Progenitor cell of endocrine pancreas (in vitro differentiated cells): ENCODE measurements at places on chromosomes 3 and 15. TPM values are rescaled to one million over a fixed set of nuclear protein-coding genes. Genes with fewer than 3 reads are reported as not detected.

DNA sequence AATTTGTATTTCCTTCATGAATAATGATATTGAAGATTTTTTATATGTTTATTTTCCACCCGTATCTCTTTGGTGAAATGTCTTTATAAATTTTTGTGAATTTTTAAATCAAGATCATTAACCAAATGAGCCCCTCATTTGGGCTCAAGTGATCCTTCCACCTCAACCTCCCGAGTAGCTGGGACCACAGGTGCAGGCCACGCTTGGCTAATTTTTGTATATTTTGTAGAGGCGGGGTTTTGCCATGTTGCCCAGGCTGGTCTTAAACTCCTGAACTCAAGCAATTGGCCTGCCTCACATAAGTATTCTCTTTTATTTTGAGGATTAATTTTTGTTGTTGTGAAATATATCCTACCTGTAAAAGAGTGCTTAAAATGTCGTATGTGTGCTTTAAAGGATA lies 4.9 kb downstream of the BBS4 start:
- H3K36me3 ChIP-seq, result peaks cover 2% of the 10 kb centered on the region
- H3K27ac ChIP-seq, result no peak overlapping the region
- H3K27me3 ChIP-seq, result no peaks in the 10 kb centered on the region

DNA sequence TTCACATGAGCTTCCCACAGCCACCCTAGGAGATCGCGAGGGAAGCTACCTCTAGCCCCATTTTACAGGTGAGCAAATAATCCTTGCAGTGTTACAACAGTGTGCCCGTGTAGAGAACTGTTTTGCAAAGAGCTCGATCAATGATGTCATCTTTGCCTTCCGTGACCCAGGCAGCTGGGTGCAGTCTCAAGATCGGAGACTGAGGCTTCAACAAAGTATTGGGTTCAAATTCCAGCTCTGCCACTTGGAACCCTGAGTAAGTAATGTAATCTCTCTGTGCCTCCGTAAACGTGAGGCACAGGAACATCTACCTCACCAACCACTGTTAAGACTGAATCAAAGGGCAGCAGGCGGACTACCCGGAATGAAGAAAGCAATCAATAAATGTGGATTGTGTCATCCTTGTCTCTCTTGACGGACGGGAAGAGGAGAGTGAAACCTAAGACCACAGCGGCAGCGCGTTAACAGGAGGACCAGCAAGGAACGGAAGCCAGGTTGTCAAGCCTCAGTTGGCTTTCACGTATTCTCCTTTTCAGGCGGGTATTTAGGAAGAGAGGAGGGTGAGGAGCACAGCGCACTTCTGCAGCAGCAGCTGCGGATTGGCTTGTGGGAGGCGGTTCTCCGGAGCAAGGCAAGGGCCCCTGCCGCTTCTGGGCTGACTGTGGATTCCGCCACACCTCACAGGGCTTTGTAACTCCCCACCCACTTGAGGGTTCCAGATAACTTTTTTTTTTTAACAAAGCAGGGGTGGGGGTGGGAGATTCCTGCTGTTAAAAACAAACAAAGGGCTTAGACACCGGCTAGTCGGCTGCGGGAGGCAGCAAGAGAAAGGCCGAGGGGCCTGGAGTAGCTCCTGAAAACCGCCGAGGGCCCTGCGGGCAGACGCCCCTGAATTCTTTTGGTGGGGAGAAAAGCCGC lies 1.5 kb upstream of the SMAD3 start:
- H3K4me1 ChIP-seq, result peaks cover 50% of the 10 kb centered on the region
- H3K4me3 ChIP-seq, result peak overlapping the region; percentile 65
- peak overlapping the region; percentile 90 for H3K27ac ChIP-seq
- no peaks in the 10 kb centered on the region for H3K27me3 ChIP-seq
- H3K36me3 ChIP-seq, result no peaks in the 10 kb centered on the region

DNA sequence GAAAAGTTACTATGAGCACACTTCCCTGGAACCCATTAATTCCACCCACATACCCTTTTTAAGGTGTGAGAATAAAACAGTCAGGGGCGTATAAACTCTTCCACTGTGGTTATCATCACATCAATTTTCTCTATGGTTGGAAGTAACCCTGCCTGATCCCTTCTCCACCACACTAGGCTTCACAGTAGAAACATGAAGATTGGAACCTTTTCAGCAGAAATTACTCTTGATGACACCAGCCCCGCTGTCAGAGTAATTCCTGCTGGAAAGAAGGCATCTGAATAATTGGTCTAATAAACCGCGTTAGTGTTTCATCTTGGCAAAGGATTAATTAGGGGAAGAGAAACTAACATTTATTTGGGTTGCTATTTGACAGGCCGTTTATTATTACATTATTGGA lies 278.4 kb downstream of the MFSD1 start:
- no peak overlapping the region for H3K4me3 ChIP-seq
- no peak overlapping the region for H3K27ac ChIP-seq
- H3K4me1 ChIP-seq, result peaks cover 8% of the 10 kb centered on the region
- no peaks in the 10 kb centered on the region for H3K27me3 ChIP-seq
- DNase-seq, result no peak

DNA sequence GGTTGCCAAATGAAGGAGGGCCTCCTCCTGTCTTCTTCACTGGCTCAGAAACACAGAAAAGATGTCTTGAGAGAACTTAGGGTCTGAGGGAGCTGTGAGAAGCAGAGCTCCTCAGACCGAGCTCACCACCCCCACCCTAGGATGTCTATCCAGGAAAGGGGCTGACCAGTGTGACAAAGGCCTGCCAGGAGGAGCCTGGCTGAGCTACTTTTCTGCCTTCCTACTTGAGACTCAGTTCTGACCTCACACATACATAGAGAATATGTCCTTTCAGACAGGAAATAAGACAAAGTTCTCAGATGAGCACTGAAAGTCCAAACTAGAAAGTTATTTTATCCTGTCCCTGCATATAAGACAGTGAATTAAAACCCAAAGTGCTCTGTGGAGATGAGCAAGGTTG lies 54.5 kb downstream of the KIF9 start:
- peaks cover 2% of the 10 kb centered on the region for H3K36me3 ChIP-seq
- no peaks in the 10 kb centered on the region for H3K4me1 ChIP-seq
- H3K27ac ChIP-seq, result no peak overlapping the region
- H3K27me3 ChIP-seq, result no peaks in the 10 kb centered on the region
- DNase-seq, result no peak
- H3K4me3 ChIP-seq, result no peak overlapping the region

DNA sequence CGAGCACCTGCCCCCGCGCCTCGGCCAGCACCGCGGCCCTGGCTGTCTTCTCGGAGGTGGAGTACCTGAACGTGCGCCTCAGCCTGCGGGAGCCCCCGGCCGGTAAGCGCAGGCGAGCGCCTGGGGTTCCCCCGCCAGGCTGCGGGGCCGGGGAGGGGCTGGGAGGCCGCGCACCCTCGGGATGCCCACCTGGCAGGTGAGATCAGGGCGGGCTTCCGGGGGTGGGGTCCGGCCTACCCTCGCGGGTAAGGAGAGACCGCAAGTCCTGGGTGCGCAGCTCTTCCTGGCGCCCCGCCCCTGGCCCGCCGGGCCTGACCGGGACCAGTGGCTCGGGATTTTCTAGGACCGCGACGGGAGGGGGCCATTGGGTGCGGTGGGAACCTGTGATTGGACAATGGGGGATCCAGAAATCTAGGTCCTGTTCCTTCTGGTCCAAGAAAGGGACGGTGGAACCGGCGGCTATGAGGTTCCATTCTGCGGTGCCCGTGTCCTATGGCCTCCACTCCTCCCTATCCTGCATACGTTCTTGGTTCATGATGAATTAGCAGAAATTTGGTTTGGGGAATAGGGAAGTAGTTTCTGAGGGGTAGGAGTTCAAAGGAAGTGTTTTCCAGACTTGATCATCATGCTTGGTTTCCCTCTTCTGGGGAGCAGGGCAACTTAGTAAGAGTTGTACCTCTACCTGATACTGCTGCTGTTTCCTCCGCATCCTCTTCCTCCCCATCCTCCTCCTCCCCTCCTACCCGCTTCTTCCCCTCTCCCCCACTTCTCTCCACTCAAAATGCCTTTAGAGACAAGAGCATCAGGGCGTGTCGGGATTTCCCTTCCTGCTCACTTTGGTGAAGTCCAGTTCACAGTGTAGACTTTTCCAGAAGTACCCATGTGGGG lies 808 bp downstream of the ARRDC4 start:
- DNase-seq, result peak; percentile 33
- H3K4me3 ChIP-seq, result peak overlapping the region; percentile 74
- H3K4me1 ChIP-seq, result peaks cover 18% of the 10 kb centered on the region
- peaks cover 3% of the 10 kb centered on the region for H3K27me3 ChIP-seq
- peaks cover 5% of the 10 kb centered on the region for H3K36me3 ChIP-seq

LRTM1 gene
- not detected in 2 replicates for total RNA-seq

PRSS50 gene
- 1.9 TPM in 2 replicates for total RNA-seq

TP63 gene
- total RNA-seq, result 0.72 and 1.6 TPM in 2 replicates

NSMCE3 gene
- total RNA-seq, result 7.9 and 8.4 TPM in 2 replicates

SMAD6 gene
- total RNA-seq, result 35.5 and 38.9 TPM in 2 replicates
